ENCODE measurements at places on chromosomes 7 and 10.
A peak's percentile ranks its signal among the peaks of the same experiment; 100 is the strongest.

- no peak for DNase-seq
Measured at GRCh38 chr10:43479275-43479674, 42.4 kb downstream of the ZNF487 start.

DNA sequence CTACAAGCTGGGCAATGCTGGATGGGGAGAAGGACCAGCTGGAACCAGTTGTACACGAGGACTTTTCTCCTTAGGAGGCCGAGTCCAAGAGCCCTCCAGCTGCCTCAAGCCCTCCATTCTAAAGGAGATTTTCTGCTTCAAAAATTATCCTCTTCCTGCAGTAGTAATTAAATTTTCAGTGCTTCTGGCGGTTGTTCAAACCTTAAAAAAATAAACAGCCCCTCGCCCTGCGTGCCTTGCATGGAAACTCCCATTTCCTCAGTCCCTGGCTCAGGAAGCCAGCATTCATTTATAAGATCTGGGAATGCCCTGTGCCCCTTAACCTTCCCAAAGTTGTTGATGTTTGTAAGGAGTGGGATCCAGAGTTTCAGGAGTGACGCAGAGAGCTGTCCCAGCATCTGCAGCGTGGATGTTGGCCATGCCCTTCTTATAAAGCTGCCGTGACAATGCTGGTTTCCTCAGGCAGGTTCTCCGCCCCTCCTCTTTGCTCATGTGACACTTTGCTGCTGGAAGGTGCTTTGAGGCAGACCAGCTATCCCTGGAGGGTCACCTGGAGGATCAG, 24.0 kb upstream of the ACTR3B start:
- peak; percentile 43 for DNase-seq

DNA sequence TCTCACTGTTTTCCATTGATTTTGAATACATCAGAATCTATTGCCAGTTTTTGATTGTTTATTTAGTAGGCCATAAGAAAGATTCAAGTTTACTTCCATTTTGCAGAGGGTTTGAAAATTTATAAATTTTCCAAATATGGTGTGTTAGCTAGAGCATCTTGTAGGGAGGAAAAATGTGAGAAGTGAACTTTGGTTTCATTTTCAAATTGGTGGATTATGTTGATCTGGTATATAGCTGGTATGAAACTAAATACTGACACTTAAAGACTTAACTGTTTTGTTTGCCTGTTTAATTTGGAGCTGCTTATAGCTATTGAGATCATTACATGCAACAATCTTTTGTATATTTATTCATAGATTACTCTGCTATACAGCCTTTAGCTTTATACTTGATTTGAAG, 108.1 kb downstream of the ADAM22 start:
- no peak for DNase-seq

DNA sequence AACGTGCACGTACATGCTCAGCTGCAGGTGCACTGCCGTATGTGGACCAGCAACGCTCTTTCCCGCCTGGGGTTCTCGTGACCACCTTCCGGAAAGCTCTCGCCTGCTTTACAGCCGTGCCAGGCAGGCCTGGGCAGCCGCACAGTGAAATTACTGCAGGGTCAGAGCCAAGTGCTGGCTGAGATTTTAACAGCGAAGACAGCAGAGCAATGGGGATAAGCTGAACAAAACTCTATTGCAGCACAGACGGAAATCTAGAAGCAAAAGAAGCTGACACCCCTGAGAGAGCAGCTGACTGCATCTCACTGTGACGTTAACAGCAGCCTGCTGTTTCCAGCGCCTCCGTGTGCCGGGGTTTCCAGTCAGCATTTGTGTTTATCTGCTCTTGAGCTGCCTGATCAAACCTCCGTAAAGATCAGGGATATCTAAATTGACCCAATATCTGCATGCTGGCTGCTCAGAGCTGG, 179.0 kb downstream of the DIP2C start:
- DNase-seq = peak; percentile 80

- no peak for DNase-seq
Measured at GRCh38 chr10:94069884-94070283, 76.2 kb downstream of the PLCE1 start.

DNA sequence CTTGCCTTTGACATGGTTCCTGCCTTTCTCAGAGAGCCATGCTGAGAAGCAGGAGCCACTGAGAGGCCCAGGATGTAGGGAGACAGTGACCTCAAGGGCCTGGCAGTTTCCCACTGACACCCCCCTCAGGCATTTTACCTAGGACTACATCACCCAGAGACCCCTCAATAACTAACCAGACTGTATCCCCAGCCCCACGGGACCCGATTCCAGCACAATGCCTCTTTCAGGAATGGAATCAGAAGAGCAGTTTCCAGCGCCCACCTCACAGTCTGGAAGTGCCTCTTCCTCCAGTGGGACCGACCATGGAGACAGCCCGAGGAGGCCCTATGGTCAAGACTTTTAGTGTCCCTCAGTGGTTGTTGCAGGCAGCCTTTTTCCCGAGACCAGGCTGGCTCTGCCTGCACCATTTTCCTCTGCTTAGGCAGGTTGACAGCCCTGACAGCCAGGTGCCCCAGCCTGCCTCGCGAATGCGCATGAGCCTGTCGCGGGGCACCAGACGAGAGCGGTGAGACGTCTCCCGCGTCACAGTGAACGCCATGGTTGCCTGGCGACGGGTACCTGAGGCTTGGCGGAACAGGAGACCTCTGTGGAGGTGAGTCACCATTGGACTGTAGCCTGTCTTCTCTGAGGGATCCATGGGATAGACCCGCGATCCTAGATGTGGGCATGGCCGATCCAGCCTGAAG, 28.4 kb upstream of the ZNF273 start:
- DNase-seq = peak; percentile 54
